ENCODE measurements at places on chromosomes 3 and 15.

DNA sequence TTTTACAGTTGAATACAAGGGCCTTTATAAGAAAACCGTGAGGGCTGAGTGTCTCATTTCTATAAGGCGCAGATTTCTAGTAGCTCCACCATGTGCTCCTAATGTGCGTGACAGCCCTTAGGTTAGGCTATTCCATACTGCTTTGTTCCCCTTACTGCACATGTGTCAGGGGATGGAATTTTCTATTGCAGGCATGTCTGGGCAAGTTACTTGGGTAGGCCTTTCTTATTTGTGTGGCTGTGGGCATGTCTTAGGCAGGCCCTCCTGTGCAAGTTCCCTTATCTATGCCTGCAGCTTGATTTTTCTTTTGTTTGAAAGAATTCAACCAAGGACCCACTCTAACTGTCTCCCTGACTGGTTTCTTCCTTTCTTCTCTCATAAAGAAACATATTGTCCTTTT, 434.2 kb upstream of the CNTN3 start:
- no peak for DNase-seq

GRCh38 chr3:56976651-56977560, 83.6 kb upstream of the SPATA12 start:
- DNase-seq, result peak; percentile 95

DNA sequence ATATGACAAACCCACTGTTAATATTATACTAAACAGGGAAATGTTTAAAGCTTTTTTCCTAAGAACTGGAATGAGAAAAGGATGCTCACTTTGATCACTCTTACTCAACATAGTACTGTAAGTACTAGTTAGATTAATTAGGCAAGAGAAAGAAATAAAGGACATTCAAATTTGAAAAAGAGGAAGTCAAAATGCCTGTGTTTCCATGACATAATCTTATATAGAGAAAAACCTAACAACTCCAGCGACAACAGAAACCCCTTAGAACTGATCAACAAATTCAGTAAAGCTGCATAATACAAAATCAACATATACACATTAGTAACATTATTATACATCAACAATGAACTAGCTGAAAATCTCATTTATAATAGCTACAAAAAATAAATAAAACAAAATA, 200.6 kb upstream of the ROBO1 start:
- DNase-seq, result no peak

GRCh38 chr3:109923431-109923830, 586.1 kb upstream of the DPPA4 start:
- DNase-seq, result no peak

DNA sequence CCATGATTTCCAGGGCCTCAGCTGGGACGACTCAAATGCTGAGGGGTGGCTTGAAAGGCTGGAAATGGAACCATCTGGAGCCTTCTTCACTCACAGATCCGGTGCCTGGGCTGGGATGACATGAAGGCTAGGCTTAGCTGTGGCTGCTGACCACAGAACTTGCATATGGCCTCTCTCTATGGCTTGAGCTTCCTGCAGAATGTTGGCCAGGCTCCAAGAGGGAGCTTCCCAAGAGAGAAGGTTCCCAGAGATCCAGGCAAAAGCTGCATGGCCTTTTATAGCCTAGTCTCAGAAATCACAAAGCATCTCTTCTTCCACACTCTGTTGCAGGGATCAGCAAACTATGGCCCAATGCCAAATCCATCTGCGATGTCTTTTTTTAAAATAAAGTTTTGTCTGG, 44.8 kb downstream of the GATM start:
- DNase-seq, result no peak

DNA sequence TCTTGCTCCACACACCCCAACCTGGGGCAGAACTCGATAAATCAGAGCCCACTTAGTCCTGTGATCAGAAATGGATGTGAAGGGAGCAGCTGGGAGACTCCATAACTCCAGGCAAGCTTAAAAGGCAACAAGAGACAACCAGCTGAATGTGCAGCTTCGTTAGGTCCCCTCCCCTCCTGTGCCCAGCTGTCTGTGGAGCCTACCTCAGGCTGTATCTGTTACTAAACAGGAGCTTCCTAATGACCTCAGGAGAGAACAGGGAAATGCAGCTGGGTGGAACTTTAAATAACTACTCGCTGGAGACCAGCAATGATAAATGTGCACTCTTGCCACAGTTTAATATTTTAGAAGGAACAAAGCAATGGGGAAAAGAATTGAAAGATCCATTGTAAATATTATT, 25.9 kb downstream of the SLC9A9 start:
- no peak for DNase-seq

- no peak for DNase-seq
These were observed 18.8 kb upstream of the DGKG start for GRCh38 chr3:186380622-186381380.

DNA sequence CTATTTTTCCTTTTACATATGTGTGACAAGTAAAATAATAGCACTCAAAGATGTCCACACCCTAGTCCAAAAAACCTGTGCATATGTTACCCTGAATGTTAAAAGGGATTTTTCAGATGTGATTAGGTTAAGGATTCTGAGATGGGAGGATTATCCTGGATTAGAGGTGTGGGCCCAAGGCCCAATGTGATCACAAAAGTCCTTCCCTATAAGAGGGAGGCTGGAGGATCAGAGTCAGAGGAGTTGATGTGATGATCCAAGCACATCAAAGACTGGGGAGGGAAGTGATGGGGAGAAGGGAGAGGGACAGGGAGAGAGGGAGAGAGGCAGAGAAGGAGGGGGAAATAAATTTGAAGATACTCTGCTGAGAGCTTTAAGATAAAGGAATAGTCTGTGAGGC, 512.6 kb downstream of the PLOD2 start:
- no peak for DNase-seq

GRCh38 chr3:51330046-51330445, 55.0 kb upstream of the MANF start:
- DNase-seq, result no peak

GRCh38 chr15:63772520-63772919, 61.2 kb downstream of the HERC1 start:
- no peak for DNase-seq

GRCh38 chr3:29354894-29355293, 74.0 kb downstream of the RBMS3 start:
- DNase-seq, result no peak

GRCh38 chr3:108338901-108339545, 42.7 kb downstream of the HHLA2 start:
- DNase-seq, result no peak

DNA sequence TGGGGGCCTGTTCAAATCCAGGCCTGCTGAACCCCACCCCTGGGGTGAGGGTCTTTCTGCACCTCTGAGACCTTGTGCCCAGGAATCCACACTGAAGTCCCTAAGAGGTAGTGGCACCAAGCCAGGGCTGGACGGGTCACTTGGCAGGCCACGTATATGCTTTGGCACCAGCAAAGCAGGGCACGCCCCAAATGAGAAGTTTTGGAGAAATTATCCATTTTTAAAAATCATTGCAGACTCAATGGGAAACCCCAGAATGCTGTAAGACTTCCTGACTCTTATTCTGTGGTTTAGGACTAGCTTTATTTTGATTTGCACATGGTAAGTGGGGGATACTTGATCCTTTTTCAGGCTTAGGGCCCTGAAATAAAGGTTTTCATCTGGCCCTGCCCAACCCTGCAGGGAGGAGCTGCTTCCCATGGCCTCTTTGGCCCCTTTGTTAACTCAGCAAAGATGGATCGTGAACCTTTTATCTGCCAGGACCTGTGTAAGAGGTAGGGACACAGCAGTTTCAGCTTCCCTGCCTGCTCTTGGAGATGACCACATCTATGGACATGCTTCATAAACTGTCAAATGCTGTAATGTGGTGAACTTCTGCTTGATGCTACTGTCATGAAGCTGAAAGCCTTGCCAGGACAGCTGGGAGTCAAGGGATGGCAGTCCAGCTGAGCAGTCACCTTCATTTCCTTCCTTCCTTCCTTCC, 88.0 kb downstream of the HMG20A start:
- DNase-seq, result no peak

DNA sequence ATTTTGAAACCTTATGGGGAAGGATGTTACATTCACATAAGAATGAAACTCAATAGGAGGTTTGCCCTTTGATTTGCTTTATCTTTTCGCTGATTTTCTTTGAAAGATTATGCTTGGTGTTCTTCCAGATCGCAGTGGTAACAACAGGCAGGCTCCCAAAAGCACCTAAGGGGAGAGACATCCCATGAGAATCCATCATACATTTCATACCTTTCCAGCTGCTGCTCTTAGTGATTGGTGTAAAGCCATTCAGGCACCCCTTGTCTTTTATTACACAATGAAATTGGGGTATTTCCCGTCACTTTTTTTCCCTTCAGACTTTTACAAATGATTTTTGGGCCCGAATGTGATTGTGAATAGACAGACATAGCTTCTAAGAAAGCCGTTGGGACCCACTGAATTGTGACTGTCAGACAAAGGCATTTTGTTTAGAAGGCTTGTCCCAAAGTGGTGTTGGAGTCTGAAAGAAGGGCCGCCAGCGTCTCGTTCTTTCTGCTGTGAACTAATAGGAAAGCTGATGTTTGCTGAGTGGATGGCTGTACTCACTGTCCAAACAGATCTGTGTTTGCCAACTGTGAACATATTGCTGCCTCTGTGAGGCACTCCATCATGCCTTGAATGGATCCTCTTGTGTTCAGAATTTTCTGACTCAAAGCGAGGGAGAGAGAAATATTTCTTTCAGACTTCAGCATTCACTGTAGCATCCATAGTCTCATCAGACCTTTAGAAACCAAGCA, 164.3 kb downstream of the FNDC3B start:
- DNase-seq, result no peak

- no peak for DNase-seq
These were observed 32.9 kb upstream of the FBLN2 start for GRCh38 chr3:13515786-13516759.

- peak; percentile 75 for DNase-seq
These were observed 22.6 kb upstream of the C3orf70 start for GRCh38 chr3:185175370-185175987.

DNA sequence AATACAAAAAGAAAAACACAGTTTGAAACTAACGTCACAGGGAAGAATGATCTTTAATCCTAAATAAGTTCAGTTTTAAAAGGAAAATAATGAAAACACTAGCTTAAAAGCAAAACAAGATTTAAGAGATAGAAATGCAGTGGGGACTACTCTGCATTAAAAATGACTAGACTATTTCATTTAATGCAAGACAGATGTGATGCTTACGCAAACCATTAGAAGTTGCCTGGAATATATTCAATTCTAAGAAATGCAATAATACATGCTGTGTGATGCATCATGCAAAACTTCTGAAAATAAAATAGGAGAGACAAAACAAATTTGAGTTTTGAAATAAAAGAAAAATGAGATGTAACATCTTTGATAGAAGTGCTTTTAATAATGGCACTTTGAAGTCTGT, 97.6 kb upstream of the STRIT1 start:
- no peak for DNase-seq

GRCh38 chr15:62462268-62462667, 297.2 kb upstream of the C2CD4B start:
- peak; percentile 9 for DNase-seq

DNA sequence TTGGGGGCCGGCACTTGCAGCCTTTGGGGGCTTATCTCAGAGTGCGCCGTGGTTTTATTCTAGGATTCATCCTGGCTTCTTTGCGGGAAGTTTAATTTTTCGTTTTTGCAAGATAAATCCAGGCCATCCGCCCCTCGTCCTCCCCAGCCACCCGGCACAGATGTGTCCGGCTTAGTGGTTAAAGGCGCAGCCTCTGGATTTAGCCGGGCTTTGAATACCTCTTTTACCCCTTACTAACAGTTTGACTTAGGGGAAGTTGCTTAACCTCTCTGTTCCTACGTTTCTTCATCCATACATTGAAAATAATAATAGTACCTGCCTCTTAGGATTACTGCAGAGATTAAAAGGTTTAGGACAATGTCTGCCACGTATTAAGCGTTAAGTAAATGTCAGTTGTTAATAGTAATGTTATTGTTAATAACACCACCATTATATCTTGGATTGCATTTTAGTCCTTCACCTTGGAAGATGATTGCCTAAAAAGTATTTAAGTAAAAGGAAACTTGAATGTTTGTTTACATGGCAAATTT, 714 bp downstream of the ECT2 start:
- peak; percentile 74 for DNase-seq

GRCh38 chr3:193772422-193772763, 179.4 kb downstream of the OPA1 start:
- no peak for DNase-seq

DNA sequence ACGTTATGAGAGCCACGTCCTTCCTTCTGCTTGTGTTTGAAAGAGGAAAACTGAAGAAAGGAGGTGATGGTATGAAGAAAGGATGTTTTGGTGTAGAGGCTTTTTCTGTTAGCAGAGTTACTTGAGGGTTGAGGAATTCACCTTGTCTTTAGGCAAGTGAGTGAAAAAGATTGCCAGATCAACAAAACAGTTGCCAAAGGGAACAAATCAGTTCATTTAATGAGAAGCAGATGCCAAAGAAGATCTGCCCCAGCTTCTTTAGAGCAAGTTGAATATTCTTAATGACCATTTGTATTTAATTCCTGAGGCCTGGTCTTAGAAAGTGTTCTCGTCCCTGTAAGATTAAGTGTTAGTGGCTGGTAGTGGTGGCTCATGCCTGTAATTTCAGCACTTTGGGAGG, 2.6 kb downstream of the CHCHD6 start:
- DNase-seq, result no peak

GRCh38 chr3:24288496-24289236, 206.0 kb downstream of the THRB start:
- DNase-seq, result no peak

DNA sequence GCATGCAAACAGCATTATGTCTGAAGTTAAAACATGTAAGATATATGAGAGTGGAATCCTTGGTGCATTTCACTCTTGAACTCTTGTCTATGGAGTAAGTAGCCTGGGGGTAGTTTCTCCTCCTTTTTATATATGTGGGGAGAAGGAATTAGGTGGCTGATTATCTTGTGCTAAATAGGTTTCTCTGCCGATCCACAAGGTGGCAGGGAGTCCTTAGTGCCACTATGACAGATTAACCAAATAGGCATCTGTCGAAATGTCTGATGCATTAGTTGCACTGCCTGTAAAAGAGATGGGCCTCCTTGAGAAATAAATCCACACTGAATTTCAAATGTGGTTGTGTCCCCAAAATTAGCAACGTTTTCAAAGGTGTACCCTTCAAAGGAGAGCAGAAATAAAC, 170.1 kb downstream of the CNTN4 start:
- DNase-seq, result no peak

DNA sequence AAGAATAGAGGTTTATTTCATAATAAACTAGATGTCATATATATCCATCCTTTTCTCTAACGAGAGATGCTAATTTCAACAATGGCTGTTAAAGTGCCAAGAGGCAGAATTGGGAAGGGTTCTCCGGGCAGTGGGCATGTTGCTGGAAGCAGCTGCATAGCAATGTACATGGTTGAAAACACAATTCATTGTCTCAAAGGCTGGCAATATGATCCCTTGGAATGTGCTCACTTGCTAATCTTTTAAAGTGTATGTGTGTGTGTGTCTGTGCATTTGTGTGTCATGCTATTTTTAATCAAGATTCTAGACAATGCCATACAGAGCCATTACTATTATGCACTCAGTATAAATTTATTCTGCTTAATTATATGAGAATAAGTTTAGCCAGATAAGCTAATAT, 1020.3 kb downstream of the NAALADL2 start:
- no peak for DNase-seq
